Activated CD4-positive, alpha-beta T cell treated with anti-CD3 and anti-CD28 coated beads, Interleukin-10, Interleukin-2, amounts not matched to agents 100 ng/mL and 50 ng/mL, durations not matched to agents 16 hours and 8 hours (primary cell): ENCODE measurements at places on chromosomes 4 and X.

DNA sequence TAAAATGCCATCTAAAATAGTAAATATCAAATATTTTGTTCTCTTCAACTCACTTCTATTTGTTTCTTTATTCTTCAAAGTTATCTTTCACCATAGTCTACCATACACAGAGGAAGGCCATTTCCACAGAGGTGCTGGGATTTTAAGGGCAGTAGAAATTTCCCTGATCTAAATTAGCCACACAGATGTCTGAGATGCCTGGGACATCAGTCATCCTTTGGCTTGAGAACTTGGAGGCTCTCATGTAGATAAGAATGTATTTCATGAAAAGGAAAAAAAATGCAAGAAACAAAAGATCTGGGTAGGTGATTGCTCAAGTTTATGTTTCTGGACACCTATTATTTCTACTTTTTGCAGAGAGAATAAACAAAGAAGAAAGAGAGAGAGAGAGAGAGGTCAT is 1008.2 kb downstream of the NLGN4X start:
- DNase-seq = no peak

- no peak for DNase-seq
Measured at GRCh38 chr4:57691370-57691769, 581.2 kb upstream of the IGFBP7 start.

DNA sequence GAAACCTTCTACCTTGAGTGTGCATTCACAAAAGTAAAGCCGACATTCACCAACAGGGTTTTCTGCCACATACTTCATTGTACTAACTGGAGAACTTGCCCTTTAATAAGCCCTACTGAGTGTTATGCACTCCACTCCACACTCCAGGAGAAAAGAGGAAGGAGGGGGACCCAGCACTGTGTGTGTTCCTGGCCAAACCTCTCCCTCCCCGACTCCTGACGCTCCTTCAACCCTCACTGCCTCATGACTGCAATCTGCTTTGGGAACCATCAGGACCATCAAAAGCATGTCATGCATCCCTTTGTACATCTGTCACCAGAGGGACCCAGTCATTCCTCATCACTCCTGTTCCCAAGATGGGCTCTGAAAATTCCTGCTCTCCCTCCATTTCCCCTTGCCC is 143.7 kb downstream of the RASL11B start:
- no peak for DNase-seq

DNA sequence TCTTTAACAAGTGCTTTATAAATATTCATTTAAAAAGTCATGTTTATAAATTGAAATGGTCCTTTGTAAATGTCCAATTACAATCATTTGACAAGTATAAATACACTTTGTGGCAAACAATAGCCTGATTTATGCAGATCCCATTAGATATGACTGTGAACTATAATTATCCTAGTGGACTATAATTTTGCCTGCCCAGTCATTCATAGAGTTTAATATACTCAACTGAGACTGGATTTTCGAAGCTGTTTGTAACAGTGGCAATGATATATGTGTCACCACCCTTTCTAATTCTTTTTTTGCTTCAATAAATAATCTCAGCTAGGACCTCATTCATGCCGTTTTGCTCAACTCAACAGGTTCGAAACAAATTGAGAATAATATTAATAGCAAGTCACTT is 732.0 kb downstream of the PCDH18 start:
- DNase-seq = no peak

GRCh38 chr4:105600951-105601350 is 48.5 kb downstream of the ARHGEF38 start:
- no peak for DNase-seq

GRCh38 chr4:98745366-98745765 is 87.0 kb upstream of the TSPAN5 start:
- no peak for DNase-seq

DNA sequence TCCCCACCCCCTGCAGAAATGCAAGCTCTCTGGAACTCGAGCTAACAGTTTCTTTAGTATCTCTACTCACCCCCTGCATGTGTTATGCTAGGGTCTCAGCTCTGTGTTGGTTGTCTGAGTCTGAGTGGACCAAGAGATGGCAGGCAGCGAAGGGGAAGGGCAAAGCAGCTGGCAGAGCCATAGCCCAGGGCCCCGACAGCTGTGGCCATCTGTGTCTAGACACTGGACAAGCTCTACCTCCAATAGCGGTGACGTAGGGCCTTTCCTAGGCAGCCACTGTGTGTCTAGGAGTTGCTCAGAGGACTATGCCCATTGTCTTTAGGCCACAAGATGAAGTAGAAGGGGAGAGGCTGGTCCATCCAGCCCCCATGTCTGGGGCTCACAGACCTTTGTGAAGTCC is 79.2 kb downstream of the EFNB1 start:
- DNase-seq = no peak
